ENCODE measurements at places on chromosomes 1 and 21.

DNA sequence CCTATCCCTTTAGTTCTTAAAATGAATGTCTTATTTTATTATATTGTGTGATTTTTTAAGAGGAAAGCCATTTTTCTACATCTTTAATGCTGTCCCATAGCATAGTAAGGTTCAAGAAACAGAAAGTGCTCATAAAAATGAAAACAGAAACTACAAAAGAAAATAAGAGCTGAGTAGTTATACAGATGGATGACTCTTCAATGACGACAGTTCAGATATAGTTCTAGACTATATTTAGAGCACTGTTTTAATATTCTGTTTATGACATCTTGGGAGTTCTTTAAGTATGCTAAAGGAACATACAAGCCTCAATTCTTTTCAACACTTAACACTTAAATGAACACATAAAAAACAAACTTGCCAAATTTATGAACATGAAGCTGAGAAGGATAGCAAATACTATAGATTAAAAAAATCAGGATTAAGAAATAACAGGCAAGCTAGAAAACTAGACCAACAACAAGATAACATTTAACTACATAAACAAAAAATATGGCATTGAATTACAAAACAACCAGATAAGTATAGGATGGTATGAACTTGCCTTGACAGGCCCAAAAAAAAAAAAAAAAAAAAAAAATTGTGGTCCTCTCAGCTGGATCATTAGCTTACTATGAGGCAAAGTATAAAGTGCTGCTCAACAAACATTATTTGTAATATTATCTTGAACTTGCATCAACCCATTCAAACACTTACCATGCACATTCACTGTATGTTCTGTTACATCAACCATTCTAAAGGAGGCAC is 87.9 kb downstream of the ZZZ3 start:
- no peak for DNase-seq

GRCh38 chr21:44065428-44065827 is 41.8 kb upstream of the PWP2 start:
- DNase-seq, result no peak

GRCh38 chr1:51776408-51776807 is 102.1 kb downstream of the NRDC start:
- no peak for DNase-seq

DNA sequence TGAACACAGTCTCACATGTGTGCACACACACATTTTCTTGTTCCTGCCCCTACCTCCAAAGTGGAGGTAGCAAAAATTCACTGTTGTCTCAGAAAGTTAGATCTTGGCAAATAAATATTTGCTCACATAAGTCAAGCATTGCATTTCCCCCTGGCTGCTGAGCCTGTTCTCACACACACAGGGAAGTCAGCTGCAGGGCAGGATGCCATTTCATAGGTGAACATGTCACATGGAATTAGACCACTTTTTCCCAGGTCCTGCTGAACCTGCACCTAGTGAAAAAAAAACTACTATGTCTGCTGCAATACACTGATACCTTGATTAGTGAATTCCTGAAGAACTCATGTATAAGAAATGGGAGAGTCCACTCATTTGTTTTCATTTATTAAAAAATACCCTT is 5.3 kb upstream of the CD55 start:
- DNase-seq, result no peak

DNA sequence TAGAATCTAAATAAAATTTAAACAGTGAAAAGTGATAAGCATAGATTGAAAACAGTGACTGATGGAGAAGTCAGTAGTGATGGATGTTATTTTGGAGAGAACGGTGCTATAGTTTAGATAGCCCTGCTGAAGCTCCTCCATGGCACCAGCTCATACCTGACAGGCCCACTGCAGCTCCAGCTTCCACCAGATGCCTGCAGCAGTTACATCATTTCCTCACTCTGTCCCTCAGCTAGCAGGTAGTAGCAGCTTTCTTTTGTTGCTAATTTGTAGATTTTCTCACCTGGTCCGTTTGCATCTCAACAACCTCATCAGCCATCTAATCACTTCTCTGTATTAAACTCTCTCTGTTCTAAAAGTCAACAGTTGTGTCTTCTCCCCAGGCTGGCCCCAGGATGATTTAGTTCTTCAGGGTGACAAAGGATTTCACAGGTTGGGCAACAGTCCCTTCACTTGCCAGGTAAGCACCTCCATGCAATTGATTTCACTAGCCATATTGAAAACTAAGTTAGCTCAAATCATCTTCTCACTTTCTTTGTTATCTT is 128.3 kb downstream of the LMX1A start:
- DNase-seq, result no peak

DNA sequence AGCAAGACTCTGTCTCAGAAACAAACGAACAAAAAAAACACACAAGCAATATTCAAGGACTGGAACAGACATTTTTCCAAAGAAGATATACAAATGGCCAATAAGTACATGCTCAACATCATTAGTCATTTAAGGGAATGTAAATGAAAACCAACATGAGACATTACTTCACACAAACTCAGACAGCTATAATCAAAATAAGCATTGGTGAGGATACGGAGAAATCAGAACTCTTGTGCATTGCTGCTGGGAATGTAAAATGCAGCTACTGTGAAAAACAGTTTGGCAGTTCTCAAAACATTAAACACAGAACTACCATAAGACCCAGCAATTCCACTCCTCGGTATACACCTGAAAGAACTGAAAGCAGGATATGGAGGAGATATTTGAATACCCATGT is 15.4 kb downstream of the NOL9 start:
- DNase-seq, result no peak

DNA sequence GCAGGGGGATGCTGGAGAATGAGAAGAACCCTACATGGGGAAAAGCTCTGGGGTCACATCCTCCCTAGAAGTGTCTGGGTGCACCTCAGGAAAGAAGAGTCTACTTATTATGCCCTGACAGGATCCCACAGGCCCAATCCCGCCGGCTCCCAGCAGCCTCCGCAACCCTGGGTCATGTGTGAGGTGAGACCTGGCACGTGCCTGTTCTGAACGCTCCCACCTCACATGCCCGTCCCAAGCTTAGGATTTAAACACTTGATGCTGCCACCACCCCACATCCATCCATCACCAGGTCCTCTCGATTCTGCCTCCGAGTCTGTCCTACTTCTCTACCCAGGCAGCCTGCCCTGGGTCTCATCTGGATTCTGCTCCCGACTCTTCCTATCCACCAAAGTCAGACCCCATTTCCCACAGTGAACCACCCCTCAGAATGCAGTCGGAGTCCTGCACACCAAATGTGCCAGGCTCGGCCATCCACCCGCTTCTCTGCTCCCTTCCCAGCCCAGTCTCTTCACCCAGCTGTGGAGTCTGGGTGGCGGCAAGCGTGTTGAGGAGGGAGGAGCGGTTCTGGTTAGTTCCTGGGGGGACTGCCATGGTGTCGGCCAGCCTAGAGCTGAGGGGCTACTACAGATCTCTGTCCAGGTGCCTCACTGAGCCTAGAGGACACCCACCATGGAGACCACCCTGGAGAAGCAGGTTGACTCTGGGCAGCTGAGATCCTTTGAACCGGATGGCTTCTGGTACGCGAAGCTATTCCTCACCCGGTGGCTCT is 23.9 kb downstream of the SLC2A1 start:
- DNase-seq, result no peak

DNA sequence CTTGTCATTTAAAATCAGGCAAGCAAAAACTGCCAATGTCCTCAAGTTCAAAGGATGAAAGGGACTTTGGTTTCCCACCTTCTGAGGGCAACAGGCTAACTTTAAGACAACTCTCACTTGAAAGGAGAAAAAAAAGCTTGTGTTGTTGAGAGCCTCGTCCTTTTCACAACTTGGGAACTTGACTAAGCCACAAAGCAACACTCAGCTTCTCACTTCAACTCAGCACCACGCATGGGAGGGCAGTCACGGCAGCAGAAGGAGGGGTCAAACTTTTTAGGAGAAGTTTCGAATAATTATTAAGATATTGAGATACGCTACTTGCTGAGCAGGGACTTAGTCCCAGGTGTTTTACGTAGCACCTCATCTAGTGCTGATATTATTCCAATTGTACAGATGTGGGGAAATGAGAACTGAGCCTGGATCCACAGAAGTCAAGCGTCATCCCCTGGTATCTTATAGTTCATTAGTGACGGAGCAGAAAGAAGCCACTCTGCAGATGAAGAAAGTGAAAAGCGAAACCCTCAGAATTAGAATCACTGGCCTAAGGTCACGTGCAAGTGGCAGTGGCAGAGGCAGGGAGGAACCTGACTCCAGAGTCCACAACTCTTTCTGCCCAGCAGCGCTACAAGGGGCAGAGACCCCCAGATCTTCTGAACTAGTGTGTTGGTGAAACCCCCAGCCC is 83.6 kb downstream of the JAK1 start:
- no peak for DNase-seq

- no peak for DNase-seq
Measured at GRCh38 chr1:161973924-161974845, 49.5 kb downstream of the OLFML2B start.

All from neural crest cell (in vitro differentiated cells).